ENCODE measurements at places on chromosomes 3 and 15.

DNA sequence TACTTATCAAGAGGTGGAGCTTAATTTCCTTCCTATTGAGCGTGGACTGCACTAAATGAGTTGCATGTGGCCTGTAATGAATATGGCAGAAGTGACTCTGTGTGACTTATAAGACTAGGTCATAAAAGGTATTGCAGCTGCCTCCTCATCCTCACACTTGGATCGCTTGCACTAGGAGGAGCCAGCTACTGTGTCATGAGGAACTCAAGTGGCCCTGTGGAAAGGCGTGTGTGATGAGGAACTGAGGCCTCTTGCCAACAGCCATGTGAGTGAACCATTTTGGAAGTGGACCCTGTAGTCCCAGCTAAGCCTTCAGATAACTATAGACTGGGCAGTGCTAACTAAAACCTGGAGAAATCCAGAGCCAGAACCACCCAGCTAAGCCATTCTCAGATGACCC is 7.1 kb upstream of the SLC30A4 start:
- DNase-seq, result peak; percentile 34

DNA sequence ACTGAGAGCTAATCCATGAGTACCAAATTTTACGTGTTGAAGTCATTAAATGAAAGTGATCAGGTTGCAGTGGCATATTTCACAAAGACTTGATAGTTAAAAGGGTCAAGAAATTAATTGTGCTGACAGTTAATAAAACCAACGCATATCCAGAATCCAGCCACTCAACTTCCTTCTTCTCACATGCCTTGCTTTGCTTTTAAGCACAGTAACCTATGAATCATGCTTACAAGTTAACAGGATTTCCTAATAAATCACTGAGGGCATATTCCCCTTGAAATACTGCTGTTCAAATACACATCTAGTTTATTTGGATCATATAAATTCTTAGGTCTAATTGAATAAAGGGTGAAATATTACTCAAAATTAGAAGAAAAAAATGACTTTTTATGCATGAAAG is 801.5 kb upstream of the EPHA6 start:
- no peak for DNase-seq

GRCh38 chr3:23062582-23062981 is 140.5 kb upstream of the UBE2E2 start:
- DNase-seq, result no peak

DNA sequence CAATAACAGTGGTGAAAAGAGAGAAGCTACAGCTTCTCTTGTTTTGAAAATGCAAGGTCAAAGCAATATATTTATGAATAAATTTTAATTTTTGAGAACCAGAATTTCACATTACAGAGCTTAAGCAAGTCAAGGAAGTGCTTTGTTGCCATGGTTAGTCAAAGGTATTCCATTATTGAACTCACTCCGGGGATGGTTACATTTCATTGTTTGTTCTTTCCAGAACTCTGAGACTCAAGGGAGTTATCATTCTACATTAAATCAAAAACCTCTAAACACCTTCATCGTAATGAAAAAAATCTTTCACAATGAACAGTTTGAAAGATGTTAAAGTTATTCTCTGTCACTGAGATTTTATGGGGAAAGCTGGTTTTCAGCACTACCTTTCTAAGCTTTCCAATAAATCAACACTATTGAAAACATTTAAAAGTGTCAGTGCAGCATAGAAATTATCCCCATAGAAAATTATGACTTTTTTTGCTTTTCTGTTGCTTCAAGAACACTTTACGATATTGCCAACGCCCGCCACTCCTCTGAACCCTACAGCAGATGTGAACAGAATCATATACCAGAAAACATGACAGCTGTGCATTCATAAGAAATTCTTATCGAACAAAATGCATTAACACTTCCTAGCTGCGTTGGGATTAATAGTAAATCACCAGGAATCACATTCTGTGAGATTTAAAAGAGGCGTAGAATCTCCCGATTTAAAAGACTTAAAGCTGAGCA is 83.0 kb downstream of the OTOL1 start:
- no peak for DNase-seq

- no peak for DNase-seq
These were observed 13.6 kb upstream of the CNBP start for GRCh38 chr3:129197321-129197720.

- no peak for DNase-seq
These were observed 246.6 kb downstream of the IL20RB start for GRCh38 chr3:137204409-137204808.

GRCh38 chr3:60094392-60094947 is 1044.6 kb upstream of the CFAP20DC start:
- DNase-seq, result no peak

GRCh38 chr3:78645628-78646310 is 1122.0 kb downstream of the ROBO1 start:
- peak; percentile 59 for DNase-seq

DNA sequence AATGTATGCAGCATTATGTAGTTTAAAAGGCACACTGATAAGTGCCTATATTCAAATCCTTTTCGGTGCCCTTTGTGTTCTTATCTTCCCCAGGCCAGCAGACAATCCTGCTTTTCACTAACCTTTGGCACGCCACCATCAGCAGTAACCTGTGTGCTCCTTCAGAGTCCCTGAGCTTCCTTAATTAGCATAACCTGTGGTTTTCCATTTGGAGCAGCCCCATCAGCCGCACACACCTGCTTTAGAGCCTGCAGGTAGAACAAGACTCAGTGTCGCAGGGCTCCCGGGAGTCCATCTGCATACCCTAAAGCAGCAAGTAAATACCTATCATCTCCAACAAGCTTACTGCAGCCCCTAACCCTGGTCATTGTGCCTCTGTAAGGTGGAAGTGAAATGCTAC is 755.1 kb downstream of the ROBO2 start:
- DNase-seq, result no peak

DNA sequence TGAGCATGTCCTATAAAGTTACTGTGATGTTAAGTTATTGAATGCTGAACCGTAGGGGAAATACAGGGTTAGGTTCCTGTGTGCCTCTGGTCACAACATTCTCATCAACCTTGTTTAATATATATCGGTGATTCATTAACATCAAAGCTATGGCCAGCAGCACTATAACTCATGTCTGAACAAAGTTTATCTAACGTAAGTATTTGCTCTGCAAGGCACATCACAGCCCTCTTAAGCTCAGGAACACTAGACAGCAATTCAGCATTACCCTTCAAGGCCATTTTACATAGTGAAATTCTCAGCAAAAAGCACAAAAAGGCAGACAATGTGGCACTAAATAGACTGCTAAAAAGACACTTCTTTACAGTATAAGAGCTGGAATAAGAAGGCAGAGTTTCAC is 48.2 kb upstream of the FNDC3B start:
- no peak for DNase-seq

- no peak for DNase-seq
These were observed 986.5 kb downstream of the TUSC7 start for GRCh38 chr3:117695871-117696645.

- DNase-seq, result no peak
These were observed 195.6 kb downstream of the ZBBX start for GRCh38 chr3:167184511-167184910.

DNA sequence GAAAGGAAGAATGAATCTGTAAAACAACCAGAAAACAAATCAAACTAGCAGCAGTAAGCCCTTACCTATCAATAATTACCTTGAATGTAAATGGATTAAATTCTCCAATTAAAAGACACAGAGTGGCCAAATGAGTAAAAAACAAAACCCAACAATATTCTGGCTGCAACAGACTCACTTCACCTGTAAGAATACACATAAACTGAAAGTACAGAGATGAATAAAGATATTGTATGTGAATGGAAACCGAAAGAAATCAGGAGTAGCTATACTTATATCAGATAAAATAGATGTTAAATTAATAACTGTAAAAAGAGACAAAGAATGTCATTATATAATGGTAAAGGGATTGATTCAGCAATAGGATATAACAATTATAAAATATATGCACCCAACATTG is 514.5 kb upstream of the DPPA4 start:
- DNase-seq, result no peak

DNA sequence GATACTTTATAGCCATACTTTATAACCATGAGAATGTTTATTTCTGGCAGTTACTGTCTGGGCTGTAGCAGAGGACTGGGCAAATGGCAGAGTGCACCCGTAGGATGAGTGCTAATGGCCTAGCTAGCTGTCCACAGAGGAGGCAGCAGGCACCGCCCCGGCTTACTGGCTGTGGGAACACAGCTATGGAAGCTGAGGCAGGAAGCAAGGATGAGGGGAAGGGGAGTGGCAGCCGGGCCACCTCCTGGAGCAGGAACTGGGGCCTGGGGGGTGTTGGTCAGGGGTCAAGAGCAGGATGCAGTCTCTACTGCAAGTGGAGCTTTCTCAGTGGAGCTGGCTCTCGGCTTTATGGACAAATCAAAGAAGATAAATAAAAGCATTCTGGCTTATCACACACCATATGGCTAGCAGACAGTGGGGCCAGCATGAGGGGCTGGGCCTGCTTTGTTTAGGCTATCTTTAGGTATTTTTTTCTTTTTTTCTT is 316.8 kb upstream of the CTDSPL start:
- DNase-seq, result no peak

- DNase-seq, result no peak
These were observed 11.9 kb downstream of the OXSM start for GRCh38 chr3:25801786-25802185.

DNA sequence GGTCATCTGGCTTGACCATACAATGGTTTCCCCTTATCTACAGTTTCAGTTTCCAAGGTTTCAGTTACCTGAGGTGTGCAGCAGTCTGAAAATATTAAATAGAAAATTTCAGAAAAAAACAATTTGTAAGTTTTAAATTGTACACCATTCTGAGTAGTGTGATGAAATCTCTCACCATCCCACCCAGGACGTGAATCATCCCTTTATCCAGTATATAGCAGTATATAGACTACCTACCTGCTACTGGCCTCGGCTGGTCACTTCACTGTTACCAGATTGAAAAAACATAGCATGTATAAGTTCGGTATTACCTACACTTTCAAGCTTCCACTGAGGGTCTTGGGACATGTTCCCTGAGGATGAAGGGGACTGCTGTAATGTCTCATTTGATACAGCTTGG is 12.0 kb downstream of the ARIH1 start:
- no peak for DNase-seq

- no peak for DNase-seq
These were observed 23.4 kb downstream of the TMEM202 start for GRCh38 chr15:72421484-72421883.

- no peak for DNase-seq
These were observed 38.4 kb downstream of the HHLA2 start for GRCh38 chr3:108334701-108335100.

DNA sequence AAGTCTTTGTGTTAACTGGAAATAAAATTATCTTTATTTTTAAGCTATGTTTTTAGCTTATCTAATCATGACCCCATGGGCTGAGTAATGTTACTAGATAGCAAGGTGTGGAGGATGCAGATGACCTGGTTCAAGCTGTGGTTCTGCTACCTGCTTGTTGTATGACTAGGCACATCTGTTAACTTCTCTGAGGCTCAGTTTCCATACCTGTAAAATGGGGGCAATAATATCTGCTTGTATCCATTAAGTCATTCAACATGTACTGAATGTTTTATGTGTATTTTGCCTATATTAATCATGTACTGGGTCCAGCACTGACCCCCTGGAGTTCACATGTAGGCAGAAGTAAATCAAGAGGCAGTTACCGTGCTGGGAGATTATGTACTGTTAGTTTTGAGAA is 51.5 kb downstream of the CEMIP start:
- no peak for DNase-seq

DNA sequence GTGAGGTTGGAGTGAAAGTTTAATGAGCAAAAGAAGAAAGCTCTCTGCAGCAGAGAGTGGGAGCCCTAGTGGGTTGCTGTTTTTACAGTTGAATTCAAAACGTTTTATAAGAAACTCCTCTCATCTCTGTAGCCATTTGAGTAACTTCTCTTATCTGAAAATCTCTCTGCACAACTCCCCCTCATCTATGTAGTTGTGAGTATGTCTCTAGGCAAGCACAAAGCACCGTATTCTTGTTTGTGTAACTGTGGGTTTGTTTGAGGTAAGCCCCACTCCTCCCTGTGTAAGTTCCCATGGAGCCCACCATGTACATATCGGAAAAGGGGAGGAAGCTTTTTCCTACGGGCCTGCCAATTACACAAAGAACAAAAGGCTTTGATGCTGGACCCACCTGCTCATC is 56.5 kb upstream of the GOLGA6L2 start:
- no peak for DNase-seq

DNA sequence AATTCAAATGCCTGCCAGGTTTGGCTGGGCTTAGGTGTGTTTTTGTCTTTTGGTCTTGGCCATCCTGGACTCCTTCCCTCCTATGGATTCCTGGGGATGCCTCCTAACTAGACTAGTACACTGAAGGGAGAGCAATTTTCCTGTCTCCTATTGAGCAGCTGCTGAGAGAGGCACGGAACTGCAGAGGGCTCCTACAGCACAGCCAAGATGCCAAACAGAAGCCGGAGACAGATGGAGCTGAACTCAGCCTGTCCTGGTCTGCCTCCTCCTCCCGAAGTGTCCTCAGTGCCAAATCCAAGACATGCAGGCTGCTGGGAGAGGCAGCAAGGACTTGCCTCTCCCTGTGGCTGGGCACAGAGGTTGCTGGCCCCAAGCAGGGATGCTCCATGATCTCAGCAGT is 256.6 kb upstream of the PROK2 start:
- no peak for DNase-seq

DNA sequence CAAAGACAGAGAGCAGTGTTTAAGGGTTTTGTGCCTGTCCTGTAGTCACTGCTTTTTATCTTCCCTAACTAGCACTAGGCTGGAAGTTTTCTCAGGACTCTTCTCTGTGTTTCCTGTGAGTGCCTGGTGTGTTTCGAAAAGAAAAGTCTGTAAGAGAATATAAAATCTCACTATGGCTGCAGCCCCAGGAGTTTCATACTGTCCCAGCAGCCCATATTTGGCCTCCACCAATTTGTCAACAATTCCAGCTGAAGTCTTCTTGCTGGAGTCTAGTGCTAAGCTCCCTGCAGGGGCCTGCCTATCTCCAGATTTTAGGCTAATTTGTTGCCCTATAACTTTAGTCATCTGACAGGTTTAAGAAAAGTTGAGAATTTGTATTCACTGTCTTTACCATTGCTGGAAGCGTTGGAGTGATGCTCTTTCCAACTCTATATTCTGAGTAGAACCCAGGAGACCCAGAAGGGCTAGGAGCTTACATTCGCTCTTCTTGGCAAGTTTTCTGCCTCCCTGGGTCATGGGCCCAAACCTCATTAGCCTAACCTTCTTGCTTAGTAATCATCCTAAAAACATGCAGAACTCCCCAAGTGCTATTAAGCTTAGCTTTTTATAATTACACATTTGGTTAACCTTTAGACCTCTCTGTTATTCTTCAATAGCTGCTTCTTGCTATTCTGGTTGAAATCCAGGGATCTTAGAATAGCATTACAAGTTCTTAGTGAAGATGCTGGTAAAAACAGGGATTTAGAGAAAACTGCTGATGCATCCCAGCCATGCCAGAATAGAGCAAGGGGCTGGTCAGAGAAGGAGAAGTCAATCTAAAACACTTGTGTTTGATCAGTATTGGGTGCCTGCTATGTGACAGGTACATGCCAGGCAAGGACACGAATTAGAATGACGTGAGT is 283.1 kb downstream of the NEK10 start:
- DNase-seq, result no peak

- no peak for DNase-seq
These were observed 1062.9 kb upstream of the EPHA6 start for GRCh38 chr3:95751509-95751908.

GRCh38 chr3:181176601-181177000 is 187.1 kb upstream of the DNAJC19 start:
- peak; percentile 71 for DNase-seq

Measured in suppressor macrophage (primary cell).